ENCODE measurements at places on chromosomes 13 and 19.

DNA sequence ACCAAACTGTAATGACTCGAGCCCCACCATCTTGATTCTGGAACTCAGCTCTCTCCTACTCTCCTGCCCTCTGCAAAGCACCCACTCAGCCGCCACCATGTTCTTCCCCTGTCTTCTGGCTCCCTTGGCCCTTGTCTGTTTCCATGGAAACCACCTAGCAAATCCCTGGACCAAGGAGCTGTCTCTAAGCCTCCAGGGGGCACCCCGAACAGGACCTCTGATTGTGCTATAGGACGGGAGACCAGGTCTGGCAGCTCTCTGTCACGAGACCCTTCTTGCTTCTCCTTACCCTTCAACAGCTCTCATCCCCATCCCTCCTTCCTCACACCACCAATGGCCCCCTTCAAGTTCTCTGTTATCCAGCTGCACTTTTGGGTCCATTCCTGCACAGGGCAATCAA, 277.7 kb upstream of the ZNF507 start:
- DNase-seq, result no peak

DNA sequence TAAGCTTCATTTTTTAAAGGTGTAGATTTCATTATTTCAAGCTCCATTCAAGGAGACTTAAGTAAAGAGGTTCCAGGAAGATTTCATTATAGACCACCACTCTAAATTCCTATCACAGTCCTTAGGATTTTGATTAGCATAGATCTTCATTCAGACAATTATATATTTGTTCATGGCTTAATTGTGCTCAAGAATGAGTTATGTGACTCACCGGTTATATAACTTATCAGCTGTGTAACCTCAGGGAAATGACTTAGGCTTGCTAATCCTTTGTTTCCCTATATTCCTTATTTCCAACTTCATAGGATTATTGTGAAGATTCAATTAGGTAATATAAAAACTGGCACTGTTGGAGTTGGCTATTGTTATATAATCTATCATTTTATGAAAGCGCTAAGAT, 632.8 kb upstream of the SPRY2 start:
- no peak for DNase-seq

- DNase-seq, result no peak
Observed at GRCh38 chr13:20475927-20476691, 49.5 kb downstream of the CRYL1 start.

DNA sequence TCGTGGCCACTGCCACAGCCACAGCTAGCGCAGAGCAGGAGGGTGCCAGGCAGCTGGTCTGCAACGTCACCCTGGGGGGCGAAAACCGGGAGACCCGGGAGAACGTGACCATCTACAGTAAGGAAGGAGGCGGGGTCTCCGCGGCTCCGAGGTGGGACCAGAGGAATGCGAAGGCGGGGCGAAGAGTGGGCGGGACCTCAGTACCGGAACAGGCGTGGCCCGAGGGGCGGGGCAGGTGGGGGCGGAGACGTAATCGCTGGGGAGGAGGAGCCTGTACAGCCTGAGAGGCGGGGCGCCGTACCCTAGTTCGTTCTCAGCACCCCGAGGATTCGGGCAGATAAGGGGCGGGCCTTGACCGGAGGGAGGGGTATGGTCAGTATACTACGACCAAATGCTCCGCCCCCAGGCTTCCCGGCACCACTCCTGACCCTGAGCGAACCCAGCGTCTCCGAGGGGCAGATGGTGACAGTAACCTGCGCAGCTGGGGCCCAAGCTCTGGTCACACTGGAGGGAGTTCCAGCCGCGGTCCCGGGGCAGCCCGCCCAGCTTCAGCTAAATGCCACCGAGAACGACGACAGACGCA, 2.5 kb downstream of the ICAM5 start:
- peak; percentile 72 for DNase-seq

- no peak for DNase-seq
Observed at GRCh38 chr19:15126131-15126910, 19.1 kb downstream of the SYDE1 start.

GRCh38 chr13:67087527-67087926, 142.6 kb downstream of the PCDH9 start:
- no peak for DNase-seq

DNA sequence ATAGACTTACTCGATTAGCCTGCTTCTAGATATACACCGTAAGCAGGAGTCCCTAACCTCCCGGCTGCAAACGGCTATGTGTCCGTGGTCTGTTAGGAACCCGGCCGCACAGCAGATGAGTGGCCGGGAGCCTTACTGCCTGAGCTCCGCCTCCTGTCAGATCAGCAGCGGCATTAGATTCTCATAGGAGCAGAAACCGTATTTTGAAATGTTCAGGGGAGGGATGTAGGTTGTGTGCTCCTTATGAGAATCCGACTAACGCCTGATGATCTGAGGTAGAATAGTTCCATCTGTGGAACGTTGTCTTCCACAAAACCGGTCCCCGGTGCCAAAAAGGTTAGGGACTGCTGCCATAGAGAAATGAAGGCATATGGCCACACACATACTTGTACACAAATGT, 1491.9 kb downstream of the SLITRK5 start:
- no peak for DNase-seq

- DNase-seq, result peak; percentile 98
Observed at GRCh38 chr19:4575267-4576015, 16.0 kb upstream of the SEMA6B start.

DNA sequence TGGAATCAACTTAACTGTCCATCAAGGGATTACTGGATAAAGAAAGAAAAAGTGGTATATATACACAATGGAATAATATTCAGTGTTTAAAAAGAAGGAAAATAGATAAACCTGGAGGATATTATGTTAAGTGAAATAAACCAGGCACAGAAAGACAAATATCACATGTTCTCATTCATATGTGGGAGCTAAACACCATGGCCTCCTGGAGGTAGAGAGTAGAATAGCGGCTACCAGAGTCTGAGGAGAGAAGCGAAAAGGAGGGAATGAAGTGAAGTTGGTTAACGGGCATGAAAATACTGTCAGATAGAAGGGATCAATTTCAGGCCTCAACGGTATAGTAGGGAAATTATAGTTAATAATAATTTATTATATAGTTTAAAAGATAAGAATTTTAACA, 147.5 kb upstream of the OBI1 start:
- DNase-seq, result no peak

DNA sequence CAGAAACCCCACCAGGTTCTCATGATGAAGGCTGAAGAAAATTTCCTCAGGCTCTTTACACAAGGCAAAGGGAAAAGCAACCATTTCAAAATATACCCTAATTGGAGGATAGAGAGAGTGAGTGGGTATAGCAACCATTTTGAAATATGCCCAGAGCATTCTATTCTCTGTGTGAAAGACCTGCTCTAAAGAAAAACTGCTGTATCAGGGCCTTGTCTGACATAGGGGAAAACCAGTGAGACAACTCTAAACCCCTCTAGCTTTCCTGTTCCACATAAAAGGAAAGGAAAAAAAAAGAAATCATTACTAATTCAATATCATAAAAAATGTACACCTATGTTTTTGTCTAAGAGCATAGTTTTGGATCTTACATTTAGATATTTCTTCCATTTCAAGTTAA, 42.3 kb downstream of the TPTE2 start:
- DNase-seq, result no peak

GRCh38 chr13:66689628-66690027, 540.5 kb downstream of the PCDH9 start:
- DNase-seq, result peak; percentile 32

DNA sequence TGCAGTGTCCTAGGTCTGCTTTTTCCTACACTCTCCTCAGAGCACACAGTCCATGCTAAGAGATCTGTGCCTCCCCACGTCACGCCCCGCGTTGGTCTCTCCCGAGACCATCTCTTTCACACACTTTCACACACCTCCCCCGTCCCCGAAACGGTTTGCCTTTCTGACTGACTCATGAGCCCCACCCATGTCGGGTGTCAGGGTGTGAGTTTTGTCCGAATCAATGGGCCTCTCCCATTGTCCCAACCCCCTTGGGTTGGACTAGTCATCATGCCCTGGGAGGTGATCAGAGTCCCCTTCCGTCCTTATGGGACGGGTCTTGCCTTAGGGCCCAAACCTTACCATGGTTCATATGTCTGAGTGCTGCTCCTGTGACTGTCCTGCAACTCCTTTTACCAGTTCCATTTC, 214.0 kb upstream of the HTR2A start:
- no peak for DNase-seq

GRCh38 chr19:48676887-48677286, 4.1 kb upstream of the NTN5 start:
- no peak for DNase-seq

DNA sequence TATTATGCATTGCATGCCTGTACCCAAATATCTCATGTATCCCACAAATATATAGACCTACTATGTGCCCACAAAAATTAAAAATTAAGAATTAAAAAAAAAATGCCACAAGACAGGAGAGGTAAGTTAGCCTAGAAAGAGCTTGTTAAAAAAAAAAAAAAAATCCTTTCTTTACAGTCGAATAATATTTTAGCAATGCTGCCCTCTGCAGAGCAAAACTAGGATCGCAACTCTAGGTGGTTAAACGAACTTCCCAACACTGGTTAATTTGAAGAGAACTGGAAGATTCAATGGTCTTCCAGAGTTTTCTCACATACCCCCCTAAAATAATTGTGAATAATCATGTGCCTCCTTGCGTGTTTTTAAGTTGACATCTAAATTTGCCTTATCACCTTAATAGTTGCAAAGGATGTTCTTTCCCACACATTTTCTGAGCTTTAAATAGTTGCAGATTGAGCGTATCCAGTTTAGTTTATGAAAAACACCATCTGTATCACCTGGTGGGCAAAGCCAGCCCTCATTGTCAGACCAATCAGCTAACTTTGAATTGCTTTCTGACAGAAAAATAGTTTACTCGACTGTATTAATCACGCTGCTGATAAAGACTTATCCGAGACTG, 47.4 kb upstream of the RCBTB2 start:
- DNase-seq, result peak; percentile 62

GRCh38 chr13:51419001-51419636, 33.7 kb downstream of the INTS6 start:
- no peak for DNase-seq

- peak; percentile 65 for DNase-seq
Observed at GRCh38 chr13:84439108-84439507, 556.8 kb upstream of the SLITRK1 start.

DNA sequence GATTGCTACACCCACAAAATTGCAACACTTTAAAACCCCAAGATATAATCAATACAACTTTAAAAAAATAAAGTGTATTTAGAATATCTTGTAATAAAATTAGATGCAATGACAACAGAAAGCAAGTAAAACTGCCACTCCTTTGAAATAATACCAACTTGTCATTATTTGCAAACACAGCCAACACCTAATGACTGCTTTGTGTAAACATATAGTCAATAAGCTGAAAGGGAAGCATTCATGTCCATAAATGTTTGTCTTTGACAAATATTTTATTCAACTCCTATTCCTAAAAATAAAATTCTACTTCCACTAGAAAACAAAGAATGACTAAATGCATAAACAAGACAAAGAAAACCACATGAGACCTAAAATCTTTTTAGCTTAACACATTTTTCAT, 6.6 kb downstream of the SMAD9 start:
- no peak for DNase-seq

DNA sequence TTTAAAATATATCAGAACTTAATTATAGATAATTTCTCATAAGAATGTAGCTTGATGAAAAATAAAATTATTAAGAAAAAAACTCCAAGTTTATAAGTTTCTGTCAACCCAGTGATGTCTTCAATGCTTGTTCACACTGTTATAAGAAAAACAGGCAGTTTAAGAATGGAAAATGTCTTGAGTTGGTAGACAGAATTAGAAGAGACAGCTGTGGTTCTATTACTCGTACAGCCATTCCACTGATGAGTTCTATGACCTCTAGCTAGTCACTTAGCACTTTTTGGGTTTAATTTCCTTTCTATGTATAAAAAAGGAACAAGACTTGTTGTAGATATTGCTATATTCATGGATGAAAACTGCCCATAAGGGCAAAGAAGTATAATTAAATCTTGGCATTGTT, 1013.1 kb upstream of the ATXN8OS start:
- no peak for DNase-seq

DNA sequence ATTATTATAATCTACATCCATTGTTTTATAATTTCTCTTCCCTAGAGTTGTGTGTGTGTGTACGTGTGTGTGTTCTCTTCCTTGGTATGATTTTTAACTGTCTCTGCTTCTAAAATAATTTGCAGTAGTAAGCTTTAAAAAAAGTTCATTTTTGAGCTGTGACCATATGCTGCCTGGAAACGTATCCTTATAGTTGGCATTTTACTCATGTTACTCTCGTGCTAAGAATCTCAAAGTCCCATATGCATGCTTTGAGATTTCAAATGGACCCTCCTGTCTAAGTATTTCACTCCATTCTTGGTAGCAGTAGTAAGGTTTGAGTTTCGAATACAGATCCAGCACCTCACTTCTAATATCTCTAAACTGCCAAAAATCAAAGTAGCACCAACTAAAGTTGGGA, 109.9 kb downstream of the RXFP2 start:
- no peak for DNase-seq

GRCh38 chr19:35733180-35734125, 8.8 kb downstream of the IGFLR1 start:
- no peak for DNase-seq

- no peak for DNase-seq
Observed at GRCh38 chr13:112635323-112635722, 47.4 kb upstream of the TUBGCP3 start.

DNA sequence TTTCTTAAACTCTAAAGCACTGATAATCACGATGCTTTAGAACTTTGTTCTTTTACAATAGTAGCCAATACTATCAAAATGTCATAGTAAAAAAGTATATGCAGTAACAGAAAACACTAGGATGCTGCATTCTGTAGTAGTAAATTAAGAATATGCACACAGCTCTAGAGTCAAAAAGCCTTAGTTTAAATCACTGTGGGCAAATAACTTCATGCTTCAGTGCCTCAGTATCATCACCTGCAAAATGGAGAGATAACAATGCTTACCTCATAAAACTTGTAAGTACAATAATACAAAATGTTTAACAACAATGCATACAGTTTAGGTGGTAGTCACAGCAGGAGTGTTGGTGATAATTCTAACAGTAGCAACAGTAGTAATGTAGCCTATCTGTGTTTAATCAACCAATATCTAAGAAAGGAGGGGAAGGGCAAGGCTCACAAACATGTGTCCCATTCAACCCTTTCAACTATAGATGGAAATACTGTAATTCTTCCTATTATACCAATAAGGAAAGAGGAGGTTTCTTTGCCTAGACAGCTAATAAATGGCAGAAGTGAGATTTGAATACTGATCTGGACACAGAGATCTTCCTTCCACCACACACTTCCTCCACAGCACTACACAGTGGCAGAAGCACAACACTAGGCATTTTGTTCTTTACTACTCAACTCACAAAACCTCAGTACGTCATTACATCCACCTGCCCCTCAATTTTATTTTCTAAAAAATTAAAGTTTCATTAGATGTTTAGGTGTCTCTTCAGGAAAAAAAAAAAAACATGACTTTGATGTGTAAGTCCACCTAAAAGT, 4.6 kb downstream of the RBM26 start:
- DNase-seq, result no peak
